ENCODE measurements at places on chromosomes 3 and 15. TPM values are rescaled to one million over a fixed set of nuclear protein-coding genes. Genes with fewer than 3 reads are reported as not detected.

DNA sequence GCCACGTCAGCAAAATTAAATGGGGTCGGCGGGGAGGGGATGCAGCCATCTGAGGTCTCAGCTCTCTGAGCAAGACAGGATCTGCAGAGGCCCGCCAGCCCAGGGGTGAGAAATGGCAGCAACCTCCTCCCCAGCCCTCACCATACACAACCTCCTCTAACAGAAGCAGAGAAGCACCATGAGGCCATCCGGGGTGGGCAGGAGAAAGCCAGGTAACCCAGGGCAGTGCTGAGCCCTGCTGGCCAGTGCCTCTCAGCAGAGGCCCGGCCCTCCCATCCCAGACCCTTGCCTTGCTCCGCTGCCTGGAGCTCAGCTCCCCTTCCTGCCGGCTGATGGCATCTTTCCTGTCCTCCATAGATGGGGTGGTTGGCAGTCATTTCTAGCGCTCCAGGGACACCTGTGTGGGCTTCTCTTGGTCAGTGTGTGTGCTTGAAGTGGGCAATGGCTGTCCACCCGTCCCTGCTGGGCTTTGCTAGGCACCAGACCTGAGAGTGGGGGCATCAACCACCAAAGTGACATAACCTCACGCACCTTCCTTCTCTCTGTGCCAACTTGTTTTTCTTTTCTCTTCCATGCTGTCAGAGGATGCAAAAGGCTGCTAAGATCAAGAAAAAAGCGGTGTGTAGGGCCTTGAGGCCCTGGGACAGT lies 175.8 kb downstream of the NSMCE3 start:
- no peaks in the 10 kb centered on the region for H3K36me3 ChIP-seq
- H3K27me3 ChIP-seq: no peaks in the 10 kb centered on the region
- H3K27ac ChIP-seq: no peak overlapping the region
- DNase-seq: no peak

Gene VWA5B2
- total RNA-seq: not detected

DNA sequence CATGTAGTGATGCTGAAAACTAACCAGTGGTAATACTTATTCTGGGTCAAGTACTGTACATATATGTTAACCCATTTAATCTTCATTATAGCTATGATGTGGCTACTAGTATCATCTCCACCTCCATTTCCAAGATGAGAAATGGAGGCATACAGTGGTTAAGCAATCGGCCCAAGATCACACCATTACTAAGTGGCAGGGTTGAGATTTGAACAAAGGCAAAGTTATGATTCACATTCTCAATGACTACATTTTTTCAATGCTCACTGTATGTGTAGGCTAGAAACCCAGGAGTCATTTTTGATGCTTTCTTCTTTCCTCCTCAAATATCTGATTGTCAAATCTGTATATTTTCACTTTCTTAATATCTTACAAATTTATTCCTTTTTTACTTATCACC lies 30.2 kb downstream of the ABI3BP start:
- H3K27me3 ChIP-seq: peaks cover 7% of the 10 kb centered on the region
- DNase-seq: no peak
- H3K4me1 ChIP-seq: no peaks in the 10 kb centered on the region
- peaks cover 2% of the 10 kb centered on the region for H3K36me3 ChIP-seq
- H3K27ac ChIP-seq: no peak overlapping the region
- H3K4me3 ChIP-seq: no peak overlapping the region

GRCh38 chr15:69451951-69452691 lies 497 bp upstream of the RPLP1 start:
- H3K36me3 ChIP-seq: peaks cover 17% of the 10 kb centered on the region
- H3K27me3 ChIP-seq: no peaks in the 10 kb centered on the region
- H3K4me1 ChIP-seq: peaks cover 35% of the 10 kb centered on the region
- H3K4me3 ChIP-seq: peak overlapping the region; percentile 97

- no peak for DNase-seq
- peaks cover 10% of the 10 kb centered on the region for H3K27me3 ChIP-seq
- H3K4me3 ChIP-seq: no peak overlapping the region
- no peaks in the 10 kb centered on the region for H3K4me1 ChIP-seq
These were observed 246.2 kb upstream of the CHRM5 start for GRCh38 chr15:33722005-33722672.

DNA sequence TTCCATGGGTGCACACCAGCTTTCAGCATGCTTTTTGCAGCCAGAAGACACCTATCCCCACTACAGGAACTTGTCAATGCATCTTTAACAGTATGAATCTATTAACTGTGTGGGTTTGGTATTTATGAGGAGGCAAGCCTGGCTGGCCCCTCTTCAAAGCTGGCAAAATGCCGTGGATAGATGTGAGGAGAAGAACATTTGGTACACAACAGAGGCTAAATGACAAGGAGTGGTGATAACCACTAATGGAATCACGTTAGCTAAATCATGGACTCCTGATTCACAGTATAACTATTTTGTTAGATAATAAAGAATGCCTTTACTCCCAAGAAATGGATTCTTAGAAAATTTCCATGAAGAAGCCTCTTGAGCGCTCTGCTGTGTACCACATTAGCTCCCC lies 187.2 kb downstream of the CLSTN2 start:
- H3K4me1 ChIP-seq: no peaks in the 10 kb centered on the region
- no peaks in the 10 kb centered on the region for H3K27me3 ChIP-seq
- no peak for DNase-seq
- H3K36me3 ChIP-seq: no peaks in the 10 kb centered on the region
- no peak overlapping the region for H3K4me3 ChIP-seq
- H3K27ac ChIP-seq: no peak overlapping the region

DNA sequence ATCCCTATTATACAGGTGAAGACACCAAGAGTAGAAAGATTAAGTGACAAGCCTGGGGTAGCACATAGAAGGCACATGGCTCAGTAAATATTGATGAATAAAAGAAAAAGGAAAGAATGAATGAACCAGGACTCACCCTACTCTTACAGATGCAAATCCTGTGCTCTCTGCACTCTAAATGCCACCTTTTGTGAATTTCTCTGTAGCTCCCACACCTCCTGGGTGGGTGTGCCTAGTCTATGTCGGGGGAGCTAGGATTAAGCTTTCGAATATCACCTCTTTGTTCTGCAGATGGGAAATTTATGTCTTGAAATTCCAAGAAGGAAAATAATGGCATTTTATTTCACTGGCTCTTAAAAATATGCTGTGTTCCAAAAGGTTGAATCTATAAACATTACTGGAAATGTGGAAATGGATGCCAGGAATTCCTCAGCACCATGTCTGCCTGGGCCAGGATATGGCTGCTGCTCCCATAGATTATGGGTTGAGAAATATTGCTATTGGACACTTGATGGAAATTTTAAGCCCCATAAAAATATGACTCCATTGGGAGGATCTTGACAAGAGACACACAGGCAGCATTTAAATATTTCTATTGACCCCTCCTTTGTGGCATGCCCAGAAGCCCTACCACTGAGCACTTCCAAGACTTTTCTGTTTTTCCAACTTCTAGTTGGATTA lies 43.3 kb downstream of the CCNB2 start:
- H3K4me3 ChIP-seq: no peak overlapping the region
- H3K4me1 ChIP-seq: no peaks in the 10 kb centered on the region
- H3K27ac ChIP-seq: no peak overlapping the region
- DNase-seq: no peak

DNA sequence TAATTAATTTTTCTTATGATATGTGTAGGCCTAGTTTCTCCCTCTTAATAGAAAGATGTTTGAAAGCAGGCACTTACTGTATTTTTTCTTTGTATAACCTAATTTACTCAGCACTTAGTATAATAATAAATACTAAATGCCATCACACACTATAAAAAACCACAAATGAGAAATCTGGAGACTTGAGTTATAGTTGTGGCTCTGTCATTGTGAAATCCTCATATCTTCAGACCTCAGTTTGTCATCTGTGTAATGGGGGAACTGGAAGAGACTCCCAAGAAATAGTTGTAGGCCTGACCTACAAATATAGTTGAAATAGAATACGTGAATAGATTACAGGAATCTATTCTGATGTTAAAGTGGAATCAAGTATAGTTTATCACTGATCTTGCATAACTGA lies 287.6 kb upstream of the DPH6 start:
- no peak overlapping the region for H3K27ac ChIP-seq
- H3K36me3 ChIP-seq: no peaks in the 10 kb centered on the region
- no peak for DNase-seq

DNA sequence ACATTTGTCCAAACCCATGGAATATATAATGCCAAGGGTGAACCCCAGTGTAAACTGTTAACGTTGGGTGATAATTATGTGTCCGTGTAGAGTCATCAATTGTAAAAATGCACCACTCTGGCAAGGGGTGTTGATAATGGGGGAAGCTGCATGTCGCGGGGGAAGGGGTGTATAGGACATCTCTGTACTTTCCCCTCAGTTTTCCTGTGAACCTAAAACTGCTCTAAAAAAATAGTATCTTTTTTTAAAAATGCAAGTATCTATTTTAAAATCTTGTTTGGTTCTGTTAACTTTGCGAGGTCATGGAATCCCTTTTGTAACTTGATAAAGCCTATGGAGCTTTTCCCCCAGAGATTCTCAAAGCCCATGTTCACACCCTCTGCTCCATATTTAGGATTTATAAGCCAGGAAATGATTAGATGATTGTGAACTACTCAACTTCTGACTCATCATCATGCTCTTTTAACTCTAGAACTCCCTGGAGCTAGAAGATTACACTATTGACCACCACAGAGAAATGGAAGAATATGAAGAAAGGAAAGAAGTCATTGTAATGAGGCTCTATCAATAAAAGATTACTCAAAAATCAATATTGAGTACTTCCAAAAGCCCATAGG lies 56.1 kb upstream of the C3orf49 start:
- no peak overlapping the region for H3K4me3 ChIP-seq
- no peak overlapping the region for H3K27ac ChIP-seq
- H3K36me3 ChIP-seq: no peaks in the 10 kb centered on the region
- no peak for DNase-seq
- peaks cover 14% of the 10 kb centered on the region for H3K27me3 ChIP-seq
- no peaks in the 10 kb centered on the region for H3K4me1 ChIP-seq

Gene CX3CR1
- 2.7 TPM for total RNA-seq

- no peak overlapping the region for H3K4me3 ChIP-seq
- H3K27ac ChIP-seq: peak overlapping the region; percentile 61
- peaks cover 46% of the 10 kb centered on the region for H3K4me1 ChIP-seq
These were observed 14.2 kb downstream of the CCNL1 start for GRCh38 chr3:157145606-157146322.

- H3K4me1 ChIP-seq: peaks cover 17% of the 10 kb centered on the region
- H3K36me3 ChIP-seq: no peaks in the 10 kb centered on the region
- no peak overlapping the region for H3K27ac ChIP-seq
- H3K4me3 ChIP-seq: no peak overlapping the region
These were observed 134.6 kb downstream of the SLC25A26 start for GRCh38 chr3:66355394-66355793.

Gene DNAH12
- total RNA-seq: 0.21 TPM

- peaks cover 10% of the 10 kb centered on the region for H3K4me1 ChIP-seq
- no peak for DNase-seq
- no peak overlapping the region for H3K27ac ChIP-seq
These were observed 259.2 kb downstream of the C3orf38 start for GRCh38 chr3:88408935-88409334.

Gene TRPM1
- not detected for total RNA-seq

- peaks cover 16% of the 10 kb centered on the region for H3K4me1 ChIP-seq
- DNase-seq: no peak
- H3K36me3 ChIP-seq: peaks cover 1% of the 10 kb centered on the region
- H3K27ac ChIP-seq: no peak overlapping the region
- no peaks in the 10 kb centered on the region for H3K27me3 ChIP-seq
These were observed 82.4 kb downstream of the OXSM start for GRCh38 chr3:25872200-25872877.

DNA sequence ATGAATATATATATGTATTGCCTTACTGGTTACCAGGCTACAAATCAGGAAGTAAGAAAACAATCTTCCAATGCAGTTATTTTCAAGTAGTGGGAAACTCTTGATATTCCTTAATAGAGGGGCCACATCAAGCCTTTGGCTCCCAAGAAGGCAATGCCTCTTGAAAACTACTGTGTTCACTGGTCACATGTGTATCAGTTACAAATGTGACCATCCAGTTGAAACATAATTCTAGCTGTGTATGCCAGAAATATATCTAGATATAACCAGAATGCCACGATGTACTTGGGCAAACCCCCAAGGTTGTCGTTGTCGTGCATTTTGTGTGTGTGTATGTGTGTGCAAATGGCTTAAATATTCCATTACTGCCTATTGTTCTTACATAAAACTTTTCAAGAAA lies 200.8 kb downstream of the SUCLG2 start:
- no peak for DNase-seq
- no peaks in the 10 kb centered on the region for H3K4me1 ChIP-seq
- no peak overlapping the region for H3K27ac ChIP-seq
- no peak overlapping the region for H3K4me3 ChIP-seq
- no peaks in the 10 kb centered on the region for H3K27me3 ChIP-seq

Gene CLSTN2
- total RNA-seq: not detected

DNA sequence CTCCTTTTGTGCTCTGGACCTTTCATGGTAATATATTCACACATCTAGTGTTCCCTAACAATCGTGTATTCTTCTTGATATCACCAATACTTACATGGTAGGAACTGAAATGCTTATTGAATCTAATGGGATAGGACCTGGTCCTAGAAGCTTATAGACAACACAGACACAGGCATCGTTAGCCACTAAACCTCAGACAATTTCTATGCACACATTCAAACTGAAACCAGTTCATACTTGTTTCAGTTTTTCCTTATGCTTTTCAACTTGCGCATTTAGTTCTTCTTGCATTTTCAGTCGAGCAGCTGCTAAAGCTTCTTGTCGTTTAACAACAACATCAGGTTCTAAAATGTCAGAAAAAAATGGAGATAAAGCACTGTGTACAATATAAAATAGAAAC lies 2.3 kb downstream of the SELENOS start:
- DNase-seq: no peak
- no peaks in the 10 kb centered on the region for H3K27me3 ChIP-seq
- peaks cover 17% of the 10 kb centered on the region for H3K36me3 ChIP-seq
- peak overlapping the region; percentile 100 for H3K4me3 ChIP-seq
- peaks cover 34% of the 10 kb centered on the region for H3K4me1 ChIP-seq

- DNase-seq: no peak
- H3K36me3 ChIP-seq: no peaks in the 10 kb centered on the region
- no peak overlapping the region for H3K4me3 ChIP-seq
- no peaks in the 10 kb centered on the region for H3K4me1 ChIP-seq
- H3K27ac ChIP-seq: no peak overlapping the region
These were observed 621.7 kb downstream of the ZPLD1 start for GRCh38 chr3:103056542-103056941.

DNA sequence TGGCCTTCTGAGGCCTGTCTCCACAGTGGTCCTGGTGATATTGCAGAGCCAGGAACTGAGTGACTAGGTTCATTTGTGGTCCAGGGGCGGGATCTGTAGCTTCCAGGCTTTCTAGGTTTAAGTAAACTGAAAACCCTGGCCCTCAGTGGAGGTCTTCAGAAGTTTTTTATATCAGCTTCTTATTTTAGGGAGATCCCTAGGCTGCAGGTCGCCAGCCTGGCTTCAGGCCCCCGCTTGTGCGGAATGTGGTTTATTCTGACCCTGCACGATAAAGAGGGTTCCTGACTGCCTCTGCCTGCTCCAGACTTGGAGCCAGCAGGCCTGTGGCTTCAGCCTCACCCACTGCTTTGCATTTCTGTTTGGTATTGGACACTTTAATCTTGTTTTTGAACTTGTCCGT lies 133.9 kb upstream of the PLXNA1 start:
- no peaks in the 10 kb centered on the region for H3K4me1 ChIP-seq
- H3K4me3 ChIP-seq: no peak overlapping the region
- H3K36me3 ChIP-seq: no peaks in the 10 kb centered on the region
- DNase-seq: no peak
- no peaks in the 10 kb centered on the region for H3K27me3 ChIP-seq
- no peak overlapping the region for H3K27ac ChIP-seq

- H3K27me3 ChIP-seq: no peaks in the 10 kb centered on the region
- H3K4me3 ChIP-seq: no peak overlapping the region
- DNase-seq: no peak
- H3K4me1 ChIP-seq: peaks cover 13% of the 10 kb centered on the region
- no peaks in the 10 kb centered on the region for H3K36me3 ChIP-seq
These were observed 38.4 kb downstream of the KCNAB1 start for GRCh38 chr3:156158656-156159295.

Gene SEC11A
- total RNA-seq: 134 TPM

Gene KIF7
- total RNA-seq: 1.8 TPM
